ENCODE measurements at places on chromosomes 7 and 10. TPM values are rescaled to one million over a fixed set of nuclear protein-coding genes. Genes with fewer than 3 reads are reported as not detected.

Gene SLC13A1
- polyA plus RNA-seq, result 0.15 TPM

- no peak for DNase-seq
These were observed 379.1 kb downstream of the DNAJB6 start for GRCh38 chr7:157715938-157716280.

Gene RUFY2
- polyA plus RNA-seq, result 52.5 TPM

Gene HOXA4
- polyA plus RNA-seq, result 56.1 TPM

GRCh38 chr10:1206601-1207000, 150.4 kb downstream of the WDR37 start:
- DNase-seq, result no peak

Gene NEUROG3
- polyA plus RNA-seq, result not detected

Gene GIMAP8
- polyA plus RNA-seq, result 3.9 TPM

DNA sequence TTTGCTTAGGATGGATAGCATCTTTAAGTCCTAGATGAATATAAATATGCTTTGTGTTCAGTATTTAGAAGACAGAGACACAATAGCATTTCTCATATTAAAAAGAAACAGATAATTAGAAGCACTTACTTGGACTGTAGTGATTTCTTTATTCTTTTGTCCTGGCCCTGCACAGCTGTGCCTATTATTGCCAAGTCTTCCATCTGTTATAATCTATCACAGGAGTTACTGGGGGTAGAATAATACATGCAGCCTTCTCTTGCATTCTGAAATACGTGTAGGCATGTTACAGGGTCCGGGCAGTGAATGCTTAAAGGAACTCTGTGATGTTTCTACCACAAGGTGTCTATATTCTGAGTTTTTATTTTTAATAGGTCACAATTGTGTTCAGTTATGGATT, 461.5 kb upstream of the COBL start:
- peak; percentile 47 for DNase-seq

GRCh38 chr7:37032258-37032601, 307.9 kb upstream of the AOAH start:
- no peak for DNase-seq

DNA sequence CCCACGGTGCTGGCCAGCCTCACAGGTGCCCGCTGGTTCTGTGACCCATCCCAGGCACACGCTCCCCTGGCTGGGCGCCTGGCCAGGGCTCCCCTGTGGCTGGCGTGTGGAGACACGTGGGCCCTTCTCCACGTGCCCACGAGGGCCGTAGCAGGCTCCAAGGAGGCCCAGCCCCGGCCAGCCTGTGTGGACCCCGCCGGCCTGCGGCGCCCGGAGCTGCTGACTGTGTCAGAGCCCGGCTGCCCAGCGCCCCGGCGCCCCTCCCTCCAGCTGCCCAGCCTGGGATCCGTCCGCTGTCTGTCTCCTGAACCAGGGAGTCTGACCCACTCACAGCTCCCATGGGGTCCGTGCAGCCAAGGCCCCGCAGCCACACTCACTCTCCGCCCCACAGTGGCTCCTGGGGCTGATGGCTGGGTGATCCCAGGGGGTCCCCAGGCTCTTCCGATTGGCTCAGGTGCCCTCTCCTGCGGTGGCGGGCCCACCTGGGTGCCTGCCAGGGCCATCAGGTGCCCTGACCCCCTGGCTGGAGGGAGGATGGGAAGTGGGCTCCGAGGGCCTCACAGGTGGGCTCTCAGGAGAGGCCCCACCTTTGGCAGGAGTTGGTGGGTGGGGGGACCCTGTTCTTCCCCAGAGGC, 9.6 kb downstream of the TMEM184A start:
- DNase-seq, result no peak

Gene ENO4
- 6.3 TPM for polyA plus RNA-seq

GRCh38 chr7:25360451-25360850, 132.2 kb upstream of the NPVF start:
- peak; percentile 18 for DNase-seq

DNA sequence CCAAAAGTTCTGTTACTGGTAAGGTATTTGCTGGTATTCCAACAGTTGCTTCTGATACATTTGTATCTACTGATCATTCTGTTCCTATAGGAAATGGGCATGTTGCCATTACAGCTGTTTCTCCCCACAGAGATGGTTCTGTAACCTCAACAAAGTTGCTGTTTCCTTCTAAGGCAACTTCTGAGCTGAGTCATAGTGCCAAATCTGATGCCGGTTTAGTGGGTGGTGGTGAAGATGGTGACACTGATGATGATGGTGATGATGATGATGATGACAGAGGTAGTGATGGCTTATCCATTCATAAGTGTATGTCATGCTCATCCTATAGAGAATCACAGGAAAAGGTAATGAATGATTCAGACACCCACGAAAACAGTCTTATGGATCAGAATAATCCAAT, 131.0 kb downstream of the AASS start:
- DNase-seq, result no peak

DNA sequence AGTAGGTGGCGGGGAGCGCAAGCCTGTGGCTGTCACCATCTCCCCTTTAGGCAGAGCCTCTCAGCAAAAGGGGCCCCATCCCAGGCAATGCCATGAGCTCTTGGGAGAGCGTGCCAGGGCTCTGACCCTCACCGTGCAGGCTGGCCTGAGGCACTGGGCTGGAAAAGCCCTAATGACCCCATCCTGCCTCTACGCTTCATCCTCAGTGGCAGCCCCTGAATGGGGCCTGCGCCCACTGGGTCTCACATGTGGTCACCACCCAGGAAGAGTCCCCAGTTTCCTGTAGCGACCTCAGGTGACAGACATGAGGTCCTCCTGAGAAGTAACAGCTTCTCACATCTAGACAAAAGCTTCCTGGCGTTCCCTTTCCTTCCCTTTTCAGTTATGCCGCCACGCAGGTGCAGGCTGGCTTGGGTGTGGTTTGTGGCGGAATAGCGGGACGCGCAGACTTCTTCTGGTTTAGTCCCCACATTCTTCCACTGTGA, 59.2 kb downstream of the CLEC2L start:
- DNase-seq, result no peak

Gene ITIH5
- 32.4 TPM for polyA plus RNA-seq
